ENCODE measurements at places on chromosomes 16 and 17.

DNA sequence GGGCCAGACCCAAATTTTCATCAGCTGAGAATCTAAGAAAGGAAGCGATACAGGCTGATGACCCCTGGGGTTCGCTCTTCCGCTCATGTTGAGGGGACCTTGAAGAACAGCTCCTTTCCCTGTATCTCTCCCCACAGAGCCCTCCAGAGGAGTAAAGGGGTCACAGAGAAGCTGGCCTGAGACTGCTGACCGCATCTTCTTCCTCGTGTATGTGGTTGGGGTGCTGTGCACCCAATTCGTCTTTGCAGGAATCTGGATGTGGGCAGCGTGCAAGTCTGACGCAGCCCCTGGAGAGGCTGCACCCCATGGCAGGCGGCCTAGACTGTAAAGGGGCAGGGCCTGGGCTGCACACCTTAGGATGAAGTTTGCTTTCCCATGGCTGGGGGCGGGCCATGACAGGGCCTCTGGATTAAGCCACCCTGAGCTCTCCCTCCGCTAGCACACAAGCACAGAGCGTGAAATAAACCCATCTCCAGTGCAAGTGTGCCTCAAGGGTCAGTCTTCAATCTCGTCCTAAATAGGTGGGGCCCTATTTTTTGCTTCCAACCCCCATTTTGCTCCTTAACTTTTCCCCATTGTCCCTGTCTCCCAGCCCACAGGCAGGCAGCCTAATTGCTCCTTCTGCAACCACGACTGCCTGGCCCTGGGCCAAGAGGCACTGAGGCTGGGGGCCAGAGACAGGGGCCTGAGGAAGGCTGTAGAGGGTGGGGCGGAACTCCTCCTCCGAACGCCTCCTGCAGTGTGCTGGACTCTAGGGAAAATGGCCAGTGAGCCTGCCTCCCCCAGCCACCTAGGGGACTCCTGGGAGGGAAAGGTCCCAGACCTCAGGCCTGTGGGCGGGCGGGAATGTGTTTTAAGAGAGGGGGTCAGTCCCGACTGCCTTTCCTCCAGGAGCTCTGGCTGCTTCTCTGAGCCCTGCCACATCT lies 3.6 kb downstream of the ZACN start:
- no peak for DNase-seq

DNA sequence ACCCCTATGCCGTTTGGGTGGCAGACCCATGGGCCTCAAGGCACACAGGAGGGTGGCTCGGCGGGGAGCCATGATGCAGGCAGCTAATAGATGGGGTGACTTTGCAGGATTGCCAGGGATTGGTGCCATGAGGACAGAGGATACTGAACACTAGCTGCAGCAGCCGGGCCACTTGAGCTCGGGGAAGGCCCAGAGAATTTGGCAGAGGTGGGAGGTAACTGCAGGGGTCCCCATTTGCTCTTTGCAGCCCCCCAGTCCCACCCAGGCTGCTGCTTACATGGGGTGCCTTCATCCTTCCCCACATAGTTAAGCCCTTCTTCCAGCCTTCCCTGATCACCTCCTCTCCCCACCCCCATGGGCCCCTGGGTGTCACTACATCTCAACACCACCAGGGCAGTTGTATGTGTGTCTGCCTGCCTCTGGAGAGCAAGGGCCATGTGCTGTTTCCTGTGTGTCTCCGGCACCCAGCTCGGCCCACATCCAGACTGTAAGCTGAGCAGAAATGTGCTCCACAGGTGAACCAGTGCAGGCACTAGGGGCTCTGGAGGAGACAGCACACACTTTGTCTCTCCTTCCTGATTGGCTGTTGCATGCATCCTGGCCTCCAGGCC lies 52.0 kb downstream of the SREBF1 start:
- DNase-seq: no peak

DNA sequence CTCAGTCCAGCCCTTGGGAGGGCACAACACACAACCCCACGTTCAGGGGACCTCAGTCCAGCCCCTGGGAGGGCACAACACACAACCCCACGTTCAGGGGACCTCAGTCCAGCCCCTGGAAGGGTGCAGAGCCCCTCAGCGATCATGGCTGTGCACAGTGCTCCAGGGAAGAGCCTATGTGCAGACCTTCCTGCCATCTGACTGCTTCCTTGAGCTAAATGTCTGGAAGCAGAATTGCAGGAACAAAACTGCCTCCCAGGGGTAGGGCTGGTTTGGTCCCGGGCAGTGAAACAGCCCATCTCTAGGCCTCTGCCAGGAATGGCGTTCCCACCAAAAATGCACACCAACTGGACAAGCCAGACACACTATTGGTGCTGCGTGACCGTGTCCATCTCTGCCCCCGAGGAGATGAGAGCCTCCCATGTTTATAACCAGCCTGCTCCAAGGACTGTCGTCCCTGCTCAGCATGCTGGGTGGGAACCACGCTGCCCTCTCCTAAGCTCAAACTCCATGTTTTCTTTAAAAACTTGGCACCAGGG lies 44.0 kb downstream of the ZNF276 start:
- no peak for DNase-seq

DNA sequence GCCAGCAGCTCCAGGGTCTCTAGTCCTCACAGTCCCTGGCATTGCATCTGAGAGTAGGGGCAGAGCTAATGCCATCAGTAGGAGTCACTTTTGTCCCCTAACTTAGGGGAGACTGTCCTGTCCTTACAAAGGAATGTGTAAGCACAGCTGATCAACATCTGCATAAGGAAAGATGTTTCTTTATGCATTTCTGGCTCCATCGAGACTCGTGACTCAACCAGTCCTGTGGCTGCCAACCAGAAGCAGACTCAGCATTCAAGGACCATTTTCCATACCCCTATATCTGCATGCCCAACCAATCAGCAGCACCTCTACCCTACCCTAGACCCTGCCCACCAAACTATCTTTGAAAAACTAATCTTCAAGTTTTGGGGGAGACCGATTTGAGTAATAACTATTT lies 8.2 kb upstream of the MPP2 start:
- DNase-seq: no peak

- no peak for DNase-seq
These were observed 140.2 kb upstream of the CIBAR2 start for GRCh38 chr16:85252461-85252860.

GRCh38 chr16:88379694-88380040 lies 3.1 kb upstream of the ZNF469 start:
- DNase-seq: no peak

DNA sequence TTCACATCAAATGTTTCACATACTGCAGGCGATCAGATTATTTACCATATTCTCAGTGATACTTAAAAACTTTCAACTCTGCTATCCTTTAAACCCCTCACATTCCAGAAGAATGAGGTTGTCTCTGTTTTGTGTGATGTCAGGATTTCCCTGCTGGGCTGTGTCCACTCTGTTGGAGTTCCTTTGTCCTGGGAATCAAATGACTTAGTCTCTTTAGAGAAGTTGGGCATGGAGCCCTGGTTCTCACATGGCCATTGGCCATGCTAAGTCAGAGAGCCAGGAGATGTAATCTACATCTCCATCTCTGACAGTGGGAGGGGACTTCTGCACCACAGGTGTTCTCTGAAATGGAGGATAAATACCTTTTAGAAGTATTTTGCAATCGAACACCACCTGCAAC lies 205.1 kb upstream of the MAF start:
- no peak for DNase-seq

DNA sequence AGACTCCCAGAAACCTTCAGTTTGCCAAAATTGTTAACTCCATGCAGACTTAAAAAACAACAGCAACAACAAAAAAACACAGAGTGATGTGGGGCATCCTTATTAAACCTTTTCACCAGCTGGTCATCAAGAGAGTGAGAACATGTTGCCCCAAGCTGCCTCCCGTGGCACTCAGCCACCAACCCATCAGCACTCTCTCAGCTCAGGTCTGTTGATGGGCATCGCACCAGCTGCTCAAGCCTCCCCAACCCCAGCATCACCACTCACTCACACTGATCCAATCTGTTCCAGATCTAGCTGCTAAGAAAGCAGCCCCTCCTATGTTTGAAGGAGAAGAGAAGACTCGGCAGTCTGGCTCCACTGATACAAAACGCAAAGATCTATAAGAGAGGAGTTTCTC lies 46.8 kb downstream of the SLC39A11 start:
- no peak for DNase-seq

- no peak for DNase-seq
These were observed 580 bp downstream of the BCAR1 start for GRCh38 chr16:75250809-75251279.

DNA sequence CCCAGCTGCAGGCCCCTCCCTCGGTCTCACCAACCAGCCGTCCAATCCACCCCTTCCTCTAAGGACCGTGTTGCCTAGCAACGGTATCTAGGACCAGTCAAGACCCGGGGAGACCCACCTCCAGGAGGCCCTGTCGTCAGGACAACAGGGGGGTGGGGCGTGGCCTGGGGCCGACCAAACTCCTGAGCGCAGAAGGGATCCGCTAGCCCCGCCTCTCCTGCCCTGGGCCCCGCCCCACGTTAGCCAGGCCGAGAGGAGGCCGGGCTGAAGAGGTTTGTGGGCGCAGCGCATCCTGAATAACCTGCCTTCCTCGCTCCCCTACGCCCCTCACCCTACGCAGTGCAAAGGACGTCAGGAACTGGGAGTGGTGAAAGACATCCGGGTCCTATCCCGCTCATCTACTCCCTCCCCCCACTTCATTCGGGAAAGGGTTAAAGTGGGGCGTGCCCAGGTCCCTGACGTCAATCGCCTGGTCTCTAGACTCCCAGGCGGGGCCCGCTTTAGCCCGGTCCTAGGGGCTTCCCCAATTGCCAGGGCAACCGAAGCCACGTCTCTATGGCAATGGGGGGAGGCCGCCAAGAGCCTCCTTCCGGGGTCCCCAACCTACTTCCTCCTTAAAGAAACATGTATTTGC lies 14.7 kb downstream of the DLG4 start:
- no peak for DNase-seq

All from AML-193 (cell line).